Posterior vena cava (tissue), 2 donors: ENCODE measurements at places on chromosomes 4 and X.

- no peak for DNase-seq
Measured at GRCh38 chr4:138555584-138555983, 313.4 kb upstream of the SLC7A11 start.

- no peak for DNase-seq
Measured at GRCh38 chrX:44770121-44770520, 73.7 kb upstream of the DUSP21 start.

- DNase-seq, result no peak
Measured at GRCh38 chr4:81519856-81520255, 48.1 kb upstream of the RASGEF1B start.

DNA sequence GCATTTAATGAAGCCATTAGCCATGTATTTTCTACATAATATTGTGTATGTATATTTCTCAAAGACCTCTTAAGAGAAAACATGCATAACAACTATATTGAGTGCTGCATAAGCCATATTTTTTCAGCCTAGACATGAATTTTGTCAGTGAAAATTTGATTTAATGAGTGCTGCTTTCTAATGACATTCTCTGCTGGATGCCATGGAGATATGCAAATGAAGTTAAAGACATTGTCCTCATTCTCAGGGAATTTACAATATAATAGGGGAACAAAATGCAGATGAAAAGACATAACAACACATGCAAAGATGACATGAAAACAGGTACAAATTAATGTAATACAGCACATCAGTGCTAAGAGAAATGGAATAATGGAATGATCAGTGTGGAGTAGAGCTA, 118.7 kb downstream of the ATOH1 start:
- no peak for DNase-seq

DNA sequence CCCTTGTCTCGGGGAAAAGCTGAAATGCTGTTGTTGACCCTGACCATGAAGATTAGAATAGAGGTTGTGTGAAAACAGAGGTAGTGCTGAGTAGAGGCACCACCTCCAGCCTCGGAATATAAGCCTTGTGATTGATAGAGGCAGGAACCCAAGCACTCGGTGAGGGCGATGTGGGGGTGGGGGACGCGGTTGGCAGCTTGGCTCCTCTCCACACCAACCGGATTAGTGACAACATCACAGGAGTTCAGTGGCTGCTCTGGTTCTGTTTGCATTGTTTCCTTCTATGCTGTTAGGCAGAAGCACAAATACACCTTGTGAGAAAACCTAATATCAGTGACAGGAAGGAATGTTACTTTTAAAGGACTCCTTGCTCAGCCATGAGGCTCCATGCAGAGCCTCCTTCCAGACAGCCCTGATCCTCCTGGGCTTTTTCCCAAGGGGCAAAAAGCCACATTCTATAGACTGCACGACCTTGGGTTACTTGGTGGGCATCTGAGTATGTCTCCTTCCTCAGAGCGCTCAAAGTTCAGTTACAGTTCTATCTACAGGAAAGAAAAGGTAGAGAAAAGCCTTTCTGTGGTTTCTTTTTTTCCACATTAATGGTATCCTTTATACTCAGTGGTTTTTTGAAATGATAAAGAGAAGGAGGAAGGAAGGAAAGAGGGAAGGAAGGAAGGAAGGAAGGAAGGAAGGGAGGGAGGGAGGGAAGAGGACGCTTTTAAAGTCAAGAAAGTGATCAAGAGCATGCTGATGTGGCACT, 150.4 kb upstream of the NOCT start:
- no peak for DNase-seq

DNA sequence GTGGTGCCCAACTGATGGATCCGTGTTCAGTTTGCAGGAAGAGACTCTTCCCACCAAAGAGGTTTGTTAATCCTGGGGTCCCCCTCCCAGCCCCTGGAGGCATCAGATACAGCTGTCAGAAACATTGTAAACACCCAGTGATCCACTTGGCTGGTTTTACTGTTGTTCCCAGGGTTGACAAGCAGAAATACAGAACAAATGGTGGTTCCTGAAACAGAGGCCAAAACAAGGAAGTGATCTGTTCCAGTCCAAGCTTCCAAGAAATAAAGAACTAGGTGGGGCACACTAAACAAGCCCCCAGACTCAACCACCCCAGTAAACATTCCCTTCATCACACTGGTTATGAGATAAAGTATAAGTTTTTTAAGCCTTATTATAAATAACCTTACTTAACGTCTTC, 1.4 kb downstream of the TMLHE start:
- DNase-seq, result no peak

DNA sequence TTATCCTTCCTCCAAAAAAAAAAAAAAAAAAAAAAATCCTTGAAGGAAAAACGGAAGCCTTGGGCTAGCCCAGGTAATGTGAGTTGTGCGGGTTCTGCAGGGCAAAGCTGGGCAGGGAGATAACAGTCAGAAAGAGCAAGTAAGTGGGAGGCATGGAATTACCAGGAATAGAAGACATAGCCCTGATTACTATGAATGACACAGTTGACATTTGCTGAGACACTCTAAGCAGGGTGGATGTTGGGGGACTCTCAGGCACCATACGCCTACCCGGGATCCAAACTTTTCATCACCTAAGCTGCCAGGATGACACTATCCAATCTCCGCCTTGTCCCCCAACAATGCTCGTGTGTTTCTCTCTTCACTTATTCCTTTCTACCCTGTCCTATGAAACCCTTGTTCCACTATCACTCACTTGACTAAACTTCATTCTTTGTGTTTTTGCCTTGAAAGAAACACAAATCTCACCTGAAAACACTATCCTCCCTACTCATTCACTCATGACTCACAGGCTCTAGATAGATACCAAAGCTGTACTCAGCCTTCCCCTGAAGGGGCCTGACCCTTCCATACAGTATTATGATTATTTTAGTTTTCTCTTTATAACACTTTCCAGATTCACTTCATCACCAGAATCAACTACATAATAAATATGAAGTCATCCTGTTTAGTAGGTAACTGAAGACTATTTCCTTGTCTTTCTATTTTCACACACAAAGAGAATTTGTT, 158.4 kb downstream of the INPP4B start:
- DNase-seq, result no peak

- no peak for DNase-seq
Measured at GRCh38 chrX:35351212-35351611, 408.6 kb downstream of the FAM47B start.

GRCh38 chr4:7060346-7061150, 7.3 kb downstream of the GRPEL1 start:
- no peak for DNase-seq

- DNase-seq, result no peak
Measured at GRCh38 chr4:124028182-124028581, 631.6 kb downstream of the SPRY1 start.

GRCh38 chrX:2513121-2513664, 12.4 kb upstream of the DHRSX start:
- peak; percentile 11 for DNase-seq

- DNase-seq, result no peak
Measured at GRCh38 chr4:147709999-147710398, 21.9 kb upstream of the ARHGAP10 start.

DNA sequence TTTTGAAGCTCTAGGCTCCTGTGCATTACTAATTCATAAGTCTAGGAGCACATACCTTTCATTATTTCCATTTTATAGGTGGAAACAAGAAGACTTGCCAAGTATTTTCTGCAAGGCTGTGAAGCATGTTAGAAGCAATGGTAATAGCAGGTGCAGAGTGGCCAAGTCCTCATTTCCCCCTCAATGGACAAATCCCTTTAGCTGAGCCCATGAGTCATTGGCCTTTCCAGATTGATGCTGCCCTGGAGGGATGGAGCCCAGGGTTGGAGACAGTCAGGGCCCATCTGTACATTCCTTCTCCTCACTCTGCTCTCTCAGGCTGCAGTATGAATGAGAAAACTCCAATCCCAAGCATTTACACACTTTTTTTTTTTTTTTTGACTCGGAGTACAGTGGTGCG, 6.6 kb downstream of the MGST2 start:
- no peak for DNase-seq

DNA sequence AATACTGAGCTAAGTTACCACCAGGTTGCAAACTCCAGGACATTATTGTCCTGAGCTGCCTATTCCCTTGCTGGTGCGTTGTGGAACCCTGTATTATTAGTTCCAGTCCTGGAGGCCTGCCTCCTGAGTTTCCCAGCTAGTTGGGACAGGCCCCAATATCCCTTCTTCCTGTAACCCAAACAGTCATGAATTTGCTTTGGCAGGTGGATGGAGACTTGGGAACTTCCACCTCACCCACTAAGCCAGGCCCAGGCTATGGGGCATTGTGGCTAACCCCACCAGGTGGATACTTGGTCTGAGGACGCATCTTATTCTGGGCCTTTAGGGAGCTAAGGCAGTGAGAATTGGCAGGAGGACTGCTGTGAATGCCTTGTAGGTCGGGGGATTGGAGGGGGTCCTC, 5.0 kb downstream of the RBM3 start:
- DNase-seq, result peak; percentile 16

- no peak for DNase-seq
Measured at GRCh38 chrX:136147976-136148375, 643 bp downstream of the FHL1 start.

DNA sequence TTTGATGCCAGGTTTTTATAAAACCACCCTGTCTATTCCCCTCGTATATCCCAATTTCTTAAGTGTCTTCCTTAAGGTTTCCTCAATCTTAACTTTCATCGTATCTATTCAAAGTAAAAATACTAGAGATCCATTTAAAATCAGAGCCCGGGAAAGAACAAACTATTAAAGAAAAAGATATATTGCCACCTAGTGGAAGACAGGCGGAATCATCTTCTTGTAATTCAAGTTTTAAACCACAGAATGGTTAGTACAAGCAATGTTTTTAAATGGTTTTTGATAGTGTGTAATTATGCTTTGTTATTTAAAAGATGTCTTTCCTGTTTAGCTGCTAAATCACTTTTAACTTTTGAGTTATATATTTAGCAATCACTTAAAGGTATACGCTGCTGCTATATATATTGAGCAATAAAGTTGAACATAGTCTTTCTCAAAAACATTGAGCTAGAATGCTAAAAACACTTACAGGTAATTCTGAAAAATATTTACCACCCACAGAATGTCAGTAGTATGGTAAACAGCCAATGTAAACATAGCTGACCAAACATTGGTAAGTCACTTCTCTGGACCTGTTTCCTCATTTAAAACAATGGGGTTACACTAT, 18.2 kb downstream of the PRDM8 start:
- no peak for DNase-seq

- no peak for DNase-seq
Measured at GRCh38 chr4:125420526-125420925, 105.8 kb downstream of the FAT4 start.

- DNase-seq, result no peak
Measured at GRCh38 chr4:137688651-137689050, 156.4 kb upstream of the PCDH18 start.

GRCh38 chr4:102076622-102077021, 268.7 kb downstream of the SLC39A8 start:
- no peak for DNase-seq
